ENCODE measurements at places on chromosomes 2 and 18. TPM values are rescaled to one million over a fixed set of nuclear protein-coding genes. Genes with fewer than 3 reads are reported as not detected.

GRCh38 chr2:239824866-239825704 lies 200.1 kb downstream of the NDUFA10 start:
- peak; percentile 8 for DNase-seq

DNA sequence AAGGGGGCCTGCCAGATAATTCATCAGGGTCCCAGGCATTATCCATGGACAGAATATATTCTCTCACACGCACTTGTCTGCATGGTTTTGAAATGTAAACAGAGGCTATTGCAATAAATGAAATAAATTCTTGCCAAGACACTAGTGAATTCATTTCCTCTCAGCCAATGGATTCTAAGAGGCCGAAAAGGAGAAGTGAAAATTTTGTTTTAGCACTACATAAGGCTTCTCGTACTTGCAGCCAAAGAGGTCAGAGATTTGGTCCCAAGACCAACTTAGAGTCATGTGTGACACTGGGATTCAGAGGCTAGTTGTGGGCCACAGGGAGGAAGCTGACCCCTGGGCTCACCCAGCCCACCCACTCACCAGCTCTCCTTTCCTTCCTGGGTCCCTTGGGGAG lies 184.1 kb upstream of the GLI2 start:
- DNase-seq: no peak

- no peak for DNase-seq
These were observed 247.3 kb downstream of the RAD51AP2 start for GRCh38 chr2:17270894-17271293.

- no peak for DNase-seq
These were observed 100.2 kb downstream of the BCL11A start for GRCh38 chr2:60453301-60453700.

GRCh38 chr2:106094131-106094841 lies 99.8 kb downstream of the UXS1 start:
- DNase-seq: no peak

- DNase-seq: no peak
These were observed 564 bp downstream of the MPV17 start for GRCh38 chr2:27322301-27322765.

- DNase-seq: no peak
These were observed 5.7 kb upstream of the SNED1 start for GRCh38 chr2:240992572-240993291.

GRCh38 chr2:161434118-161434517 lies 18.0 kb downstream of the TBR1 start:
- DNase-seq: no peak

DNA sequence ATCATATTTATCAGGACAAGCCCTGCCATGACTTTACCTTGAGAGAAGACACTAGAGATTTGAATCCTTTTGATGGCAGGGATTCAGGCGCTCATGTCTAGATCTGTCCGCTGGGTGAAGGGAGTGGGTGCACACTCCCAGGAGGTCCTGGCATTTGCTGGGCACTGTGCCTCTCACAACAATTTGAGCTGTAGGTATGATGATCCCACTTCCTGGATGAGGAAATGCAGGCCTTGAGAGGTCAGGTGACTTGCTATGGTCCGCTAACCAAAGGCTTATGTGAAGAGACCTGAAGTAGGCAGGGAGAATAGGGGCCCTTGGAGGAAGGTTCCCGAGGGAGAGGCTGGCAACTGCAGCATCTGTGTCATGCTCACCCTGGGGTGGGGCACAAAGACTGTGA lies 206.1 kb downstream of the HAUS1 start:
- no peak for DNase-seq

DNA sequence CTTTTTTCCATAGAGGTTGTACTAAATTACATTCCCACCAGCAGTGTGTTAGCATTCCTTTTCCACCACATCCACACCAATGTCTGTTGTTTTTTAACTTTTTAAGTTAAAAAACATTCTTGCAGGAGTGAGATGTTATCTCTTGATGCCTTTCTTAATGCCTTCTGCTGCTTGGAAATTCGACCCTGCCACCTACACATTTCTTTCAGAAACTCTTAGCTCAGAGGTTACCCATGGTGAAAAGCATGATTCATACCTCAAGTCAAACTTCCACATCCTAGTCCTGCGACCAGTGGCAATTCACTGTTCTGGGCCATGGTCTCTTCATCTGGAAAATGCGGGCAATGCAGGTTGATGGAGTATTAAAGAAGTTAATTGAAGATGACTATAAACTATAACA lies 12.7 kb upstream of the HNMT start:
- no peak for DNase-seq

The LCT gene
- not detected for total RNA-seq

The CTAGE1 gene
- total RNA-seq: 0.06 TPM

Data from mucosa of gallbladder (tissue), 1 donor.